ENCODE measurements at places on chromosomes 6 and 20.
A peak's percentile ranks its signal among the peaks of the same experiment; 100 is the strongest.

GRCh38 chr20:13650474-13650873, 11.7 kb upstream of the TASP1 start:
- no peak for DNase-seq

DNA sequence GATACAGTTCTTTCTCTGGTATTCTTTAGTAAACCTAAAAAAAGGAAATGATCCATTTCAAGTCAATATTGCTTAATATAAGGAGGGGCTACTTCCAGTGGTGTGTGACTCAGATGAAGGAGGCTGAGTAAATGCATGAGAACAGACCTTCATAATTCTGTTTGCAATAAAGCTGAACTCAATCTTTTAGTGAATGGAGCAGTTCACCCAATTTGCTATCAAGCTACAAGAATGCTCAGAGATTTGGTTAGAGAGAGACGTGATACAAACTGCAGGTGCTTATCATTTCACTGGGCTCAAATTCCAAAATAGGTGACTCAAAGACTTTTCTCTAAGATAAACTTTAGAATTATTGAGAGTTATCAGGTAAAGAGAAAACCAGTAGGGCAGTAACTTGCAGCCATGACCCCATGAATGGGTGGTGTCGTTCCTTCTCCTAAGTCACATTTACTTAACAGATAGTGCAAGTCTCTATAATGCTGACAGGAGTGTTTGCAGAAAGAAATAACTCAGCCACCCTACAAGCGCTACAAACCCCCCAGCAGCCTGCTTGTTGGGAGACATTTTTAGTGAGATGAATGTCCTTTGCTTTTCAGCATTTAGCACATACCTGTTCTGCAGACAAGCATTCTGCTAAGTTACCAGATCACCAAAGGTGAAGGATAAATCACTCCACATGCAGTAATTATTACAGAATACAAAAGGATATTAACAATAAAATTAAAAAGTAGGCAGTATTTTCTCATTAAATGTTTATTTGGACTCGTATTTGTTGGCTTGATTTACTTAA, 16.4 kb upstream of the BLOC1S5 start:
- DNase-seq, result no peak

DNA sequence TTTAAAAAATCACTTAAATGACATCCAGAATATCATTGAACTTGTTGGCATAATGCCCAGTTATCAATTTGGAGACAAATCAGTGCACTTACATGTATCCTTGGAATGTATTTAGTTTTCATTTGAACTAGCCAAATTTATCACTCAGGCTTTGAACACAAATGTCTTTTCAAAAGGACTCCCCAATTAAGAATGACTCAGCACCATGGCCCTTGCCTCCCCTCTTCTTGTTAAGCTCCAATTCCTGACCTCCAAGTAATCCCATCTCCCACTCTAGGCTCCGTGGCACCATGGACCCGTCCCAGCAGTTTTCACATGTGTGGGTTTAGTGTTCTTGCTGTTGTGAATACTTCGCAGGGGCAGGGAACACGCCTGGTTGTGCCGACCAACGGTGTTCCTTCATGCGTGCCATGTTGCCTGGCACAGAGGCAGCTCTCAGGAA, 2.7 kb downstream of the AKAP12 start:
- DNase-seq, result no peak

DNA sequence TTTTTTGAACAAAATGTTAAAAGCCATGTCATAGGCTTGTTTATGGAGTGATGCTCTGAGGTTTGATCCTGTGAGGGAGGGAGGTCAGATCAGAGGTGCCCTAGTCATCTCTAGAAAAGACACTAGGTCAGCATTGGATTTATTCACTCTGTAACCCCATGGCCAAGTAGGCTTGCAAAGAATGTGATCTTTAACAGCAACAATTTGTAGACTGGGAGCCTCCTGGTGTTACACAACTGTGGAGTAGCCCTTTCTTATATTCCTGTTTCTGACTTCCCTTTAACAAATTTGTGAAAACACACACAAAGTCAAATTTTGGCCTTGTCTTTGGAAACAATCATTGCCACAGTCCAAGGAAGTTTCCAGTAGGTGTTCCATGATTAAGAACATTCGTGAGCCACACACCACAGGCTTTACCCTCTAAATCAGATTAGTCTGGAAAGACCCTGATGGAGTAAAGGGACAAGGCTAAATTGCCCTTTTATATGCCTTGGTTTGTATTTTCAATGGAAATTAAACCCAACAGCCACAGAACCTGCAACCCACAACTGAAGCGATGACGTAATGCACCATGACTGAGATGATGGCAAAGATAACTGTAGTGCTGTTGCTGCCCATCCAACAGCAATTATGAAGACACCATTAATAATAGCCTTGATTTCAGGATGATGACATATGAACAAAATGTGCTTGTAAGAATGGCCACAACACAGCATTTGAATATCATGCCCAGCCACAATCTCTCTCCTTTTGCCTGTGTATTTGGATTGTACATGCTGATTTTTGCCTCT, 22.1 kb downstream of the SCP2D1 start:
- DNase-seq, result no peak

DNA sequence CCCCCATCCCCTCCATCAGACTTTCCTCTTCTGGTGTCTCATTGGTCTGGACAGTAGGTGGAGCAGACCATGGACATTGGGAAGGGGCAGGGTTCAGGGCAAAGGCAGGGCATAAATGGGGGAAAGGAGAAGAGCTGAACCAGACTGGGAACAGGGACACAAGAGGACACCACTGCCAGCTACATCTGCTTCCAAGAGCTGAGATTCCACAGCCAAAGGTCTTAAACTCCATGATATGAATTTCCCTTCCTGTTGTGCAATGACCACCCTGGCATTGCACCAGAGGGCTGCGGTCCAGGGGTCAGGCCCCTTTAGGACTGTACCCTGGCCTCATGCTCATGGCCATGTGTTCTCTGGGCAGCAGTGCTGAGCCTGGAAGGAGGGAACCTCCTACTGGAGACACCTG, 137.9 kb downstream of the MAFB start:
- no peak for DNase-seq

DNA sequence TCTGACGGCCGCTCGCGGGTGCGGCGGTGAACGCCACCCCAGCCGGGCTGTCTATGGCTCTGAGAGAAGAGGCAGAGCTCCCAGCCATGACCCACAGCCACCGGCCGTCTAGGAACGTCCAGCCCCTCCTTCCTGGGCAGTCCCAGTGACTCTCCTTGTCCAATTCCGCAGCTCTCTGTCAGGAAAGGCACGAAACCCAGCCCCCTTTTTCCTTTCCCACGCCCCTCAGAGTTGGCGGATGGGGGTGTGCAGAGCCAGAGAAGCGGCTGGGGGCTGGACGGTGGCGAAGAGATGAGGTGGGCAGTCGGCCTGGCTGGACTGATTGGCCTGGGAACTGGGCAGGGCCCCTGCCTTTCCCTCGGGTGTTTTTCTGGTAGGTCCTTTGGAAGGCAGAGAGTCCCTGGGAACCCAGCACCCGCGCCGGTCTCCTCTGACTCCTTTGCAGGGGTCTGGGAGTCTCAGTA, 1.5 kb downstream of the EBF4 start:
- DNase-seq, result peak; percentile 43

Data from umbilical cord (tissue), 2 donors.